Stimulated activated CD4-positive, alpha-beta T cell treated with anti-CD3 and anti-CD28 coated beads, Interleukin-12 subunit alpha, Interleukin-12 subunit beta, amount 100 ng/mL, for 48 hours (primary cell): ENCODE measurements at places on chromosomes 5 and 9.

DNA sequence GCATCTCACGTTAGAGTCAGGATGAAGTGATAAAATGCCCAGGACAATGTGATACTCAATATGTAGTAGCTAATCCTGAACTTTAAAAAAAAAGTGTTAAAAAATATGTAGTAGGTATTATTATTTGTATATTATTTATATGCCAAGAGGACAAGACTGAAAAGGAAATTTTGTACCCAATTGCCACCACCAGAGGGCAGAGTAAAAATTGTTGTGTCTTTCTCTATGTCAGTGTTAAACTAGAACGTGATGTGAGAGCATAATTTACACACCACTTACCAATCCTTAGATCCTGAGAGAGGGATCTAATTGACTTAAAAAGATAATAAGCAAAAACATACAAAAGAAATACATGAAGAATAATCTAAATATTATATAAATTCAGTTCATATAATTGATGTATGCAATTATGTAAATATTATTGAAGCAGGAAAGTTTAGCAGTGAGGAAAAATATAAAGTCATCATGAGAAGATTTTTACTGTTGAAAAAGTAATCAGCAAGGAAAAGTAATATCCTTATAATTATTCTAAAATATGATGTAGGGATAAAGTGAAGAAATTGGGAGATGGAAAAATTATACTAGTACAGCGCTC is 288.9 kb downstream of the RAB3C start:
- DNase-seq: no peak

DNA sequence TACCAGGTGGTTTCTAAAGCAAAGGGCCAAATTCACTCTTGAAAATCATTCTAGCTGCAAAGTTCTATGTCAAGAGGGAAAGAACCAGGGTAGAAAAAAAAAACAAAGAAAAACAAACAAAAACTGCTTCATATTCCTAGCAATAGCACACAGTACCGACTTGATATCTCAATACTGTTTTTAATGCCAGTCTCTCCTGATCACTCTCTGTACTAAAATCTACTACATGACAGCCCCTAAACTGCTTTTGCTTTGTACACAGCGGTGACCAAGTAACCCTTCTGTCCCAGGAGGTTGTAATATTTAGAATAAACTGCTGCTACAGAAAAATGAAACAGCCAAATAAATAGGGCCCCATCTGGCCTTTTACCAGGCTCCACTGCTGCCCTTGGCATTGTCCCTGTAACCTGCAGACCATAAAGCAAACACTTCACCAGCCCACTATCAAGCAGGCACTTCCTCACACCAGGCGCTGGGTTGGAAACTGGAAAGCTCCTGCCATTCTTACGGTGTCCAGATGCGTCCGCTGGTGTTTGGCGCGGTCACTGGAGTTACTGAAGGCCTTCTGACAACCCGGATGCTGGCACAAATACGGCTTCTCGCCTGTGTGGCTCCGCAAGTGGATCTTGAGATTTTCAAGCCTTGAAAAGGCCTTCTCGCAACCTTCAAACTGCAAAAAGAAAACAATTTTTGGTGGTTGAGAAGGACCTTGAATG is 363.2 kb downstream of the GLIS3 start:
- DNase-seq: no peak

GRCh38 chr9:123335193-123335985 is 20.6 kb upstream of the CRB2 start:
- no peak for DNase-seq

GRCh38 chr9:13189362-13189761 is 90.1 kb downstream of the MPDZ start:
- DNase-seq: no peak

DNA sequence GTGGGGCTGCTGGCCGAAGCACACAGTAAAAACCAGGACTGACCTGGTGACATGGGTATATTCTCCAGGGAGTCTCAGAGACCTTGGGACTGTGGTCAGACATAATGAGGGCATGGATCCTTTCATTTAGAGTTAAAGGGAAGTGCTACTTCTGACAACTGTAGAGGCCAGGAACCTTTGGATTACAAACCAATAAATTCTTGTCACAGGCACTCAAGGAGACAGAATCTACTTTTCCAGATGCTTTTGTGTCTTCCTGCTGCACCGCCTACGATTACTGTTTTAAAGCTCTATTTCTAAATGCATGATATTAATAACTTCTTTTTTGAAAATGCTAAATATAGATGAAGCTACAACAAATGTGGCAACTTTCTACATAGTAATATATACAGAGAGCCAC is 106.5 kb upstream of the LPAR1 start:
- DNase-seq: no peak

DNA sequence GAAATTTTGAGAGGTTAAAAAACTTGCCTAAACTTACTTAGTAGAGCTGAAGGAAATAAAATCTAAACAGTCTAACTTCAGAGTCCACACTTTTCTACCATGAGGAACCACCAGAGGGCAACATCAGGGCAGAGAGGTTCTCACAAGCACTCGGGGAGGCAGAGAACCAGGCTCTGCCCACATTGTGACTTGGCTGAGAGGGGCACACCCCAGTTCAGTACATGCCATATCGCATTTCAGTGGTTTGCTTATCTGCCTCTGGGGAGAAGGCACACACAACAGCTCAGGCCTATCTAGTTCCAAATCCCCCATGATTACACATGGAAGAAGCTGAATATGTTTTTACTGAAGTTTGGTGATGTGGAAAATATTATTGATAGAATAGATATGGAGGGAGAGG is 49.2 kb downstream of the EQTN start:
- no peak for DNase-seq

DNA sequence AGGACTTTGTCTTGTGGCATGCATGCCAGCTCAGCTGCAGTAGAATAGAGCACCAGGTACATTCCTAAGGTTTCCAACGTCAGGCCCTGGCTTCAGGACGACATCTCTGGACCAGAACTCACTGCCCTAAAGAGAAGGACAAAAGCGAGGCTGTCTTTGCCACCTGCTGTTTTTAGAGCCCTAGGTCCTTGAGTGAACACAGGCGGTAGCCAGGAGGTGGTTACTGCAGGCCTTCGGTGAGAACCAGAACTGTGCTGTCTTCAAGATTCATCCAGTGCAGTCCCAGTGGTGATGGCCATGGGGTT is 288.9 kb upstream of the CDH18 start:
- no peak for DNase-seq

- no peak for DNase-seq
These were observed 1115.5 kb downstream of the TAF11L14 start for GRCh38 chr5:18749763-18750162.

DNA sequence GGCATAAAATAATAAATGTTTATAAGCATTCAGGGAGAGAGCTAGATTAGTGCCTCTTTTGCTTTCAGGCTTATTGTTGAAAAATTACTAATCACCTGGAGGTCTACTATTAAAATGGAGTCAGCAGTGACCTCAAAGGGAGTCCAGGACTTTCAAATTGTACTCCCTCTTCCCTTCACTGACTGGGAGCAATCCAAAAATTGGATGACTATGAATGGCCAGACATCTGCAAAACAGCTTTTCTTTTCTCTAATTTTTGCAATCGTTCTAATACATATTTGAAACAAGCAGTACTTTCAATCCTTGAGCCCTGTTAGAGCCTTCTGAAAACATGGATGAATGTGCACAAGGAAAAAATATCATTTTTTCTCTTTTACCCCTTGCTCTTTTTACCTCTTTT is 461.8 kb downstream of the TMEM232 start:
- no peak for DNase-seq
